HCT116 (cell line): ENCODE measurements at places on chromosomes 16 and 17. TPM values are rescaled to one million over a fixed set of nuclear protein-coding genes. Genes with fewer than 3 reads are reported as not detected.

The EFCAB13 gene
- total RNA-seq = not detected

The PRSS8 gene
- total RNA-seq = 42.6 TPM

The EPOP gene
- 37.9 TPM for total RNA-seq

The APRT gene
- total RNA-seq = 311 TPM

The BCL6B gene
- 0.57 TPM for total RNA-seq

The CRHR1 gene
- 0.12 TPM for total RNA-seq

The ZG16 gene
- 0.07 TPM for total RNA-seq

The ALOX12 gene
- not detected for total RNA-seq

The KCNH6 gene
- total RNA-seq = not detected

The KRT33A gene
- not detected for total RNA-seq

The CCDC43 gene
- total RNA-seq = 33.0 TPM

The HOXB5 gene
- total RNA-seq = 19.8 TPM

The KCNJ16 gene
- total RNA-seq = not detected

The EPX gene
- not detected for total RNA-seq

The CALB2 gene
- 5.5 TPM for total RNA-seq

The NDEL1 gene
- total RNA-seq = 39.2 TPM

The PYDC1 gene
- not detected for total RNA-seq

The TLCD1 gene
- total RNA-seq = 28.3 TPM

The SLC5A11 gene
- total RNA-seq = 0.47 TPM

The PRCD gene
- not detected for total RNA-seq

GRCh38 chr17:2051061-2051932, 3.6 kb upstream of the HIC1 start:
- H3K4me3 ChIP-seq = peak overlapping the region; percentile 50
- no peaks in the 10 kb centered on the region for H3K27me3 ChIP-seq

DNA sequence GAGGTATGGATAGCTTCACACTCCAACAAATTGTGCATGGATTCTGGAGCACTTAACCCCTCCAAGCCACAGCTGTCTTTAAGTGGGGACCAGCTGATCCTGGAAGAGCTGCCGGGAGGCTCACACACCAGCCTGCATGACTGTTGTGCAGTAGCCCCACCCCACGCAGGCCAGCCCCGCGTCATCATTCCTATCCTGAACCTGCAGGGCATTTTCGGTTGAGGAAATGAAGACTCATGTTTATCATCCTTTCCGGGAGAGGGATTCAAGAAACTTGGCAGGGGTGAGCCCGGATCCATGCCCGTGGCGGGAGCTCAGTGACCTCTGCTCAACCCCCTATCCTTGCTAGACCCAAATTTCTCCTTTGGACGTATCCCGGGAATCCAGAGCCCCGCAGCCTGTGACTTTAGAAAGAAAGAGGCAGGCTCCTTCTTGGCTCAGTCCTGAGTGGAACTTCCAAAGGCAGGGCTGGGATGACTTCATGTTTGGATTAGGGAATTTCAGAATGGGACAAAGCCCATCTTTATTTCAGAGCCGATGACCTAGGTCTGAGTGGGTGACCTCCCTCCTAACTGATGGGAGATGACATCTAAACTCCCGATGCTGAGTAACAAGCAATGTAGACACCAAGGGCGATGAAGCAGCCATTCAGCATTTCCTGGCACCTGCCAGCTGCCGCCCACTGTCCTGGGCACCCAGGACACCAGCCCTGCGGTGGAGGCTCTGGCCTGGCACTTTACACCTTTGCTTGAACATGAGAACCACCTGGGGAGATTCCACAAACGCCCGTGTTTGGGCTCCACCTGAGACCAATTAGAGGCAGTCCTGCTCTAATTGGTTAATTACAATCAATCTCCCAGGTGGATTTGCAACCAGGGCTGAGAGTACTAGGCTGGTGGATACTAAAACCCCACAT, 43.3 kb upstream of the CMIP start:
- DNase-seq = peak; percentile 66
- peaks cover 57% of the 10 kb centered on the region for H3K4me1 ChIP-seq
- no peaks in the 10 kb centered on the region for H3K27me3 ChIP-seq
- H3K4me3 ChIP-seq = peak overlapping the region; percentile 45
- peak overlapping the region; percentile 40 for H3K27ac ChIP-seq

DNA sequence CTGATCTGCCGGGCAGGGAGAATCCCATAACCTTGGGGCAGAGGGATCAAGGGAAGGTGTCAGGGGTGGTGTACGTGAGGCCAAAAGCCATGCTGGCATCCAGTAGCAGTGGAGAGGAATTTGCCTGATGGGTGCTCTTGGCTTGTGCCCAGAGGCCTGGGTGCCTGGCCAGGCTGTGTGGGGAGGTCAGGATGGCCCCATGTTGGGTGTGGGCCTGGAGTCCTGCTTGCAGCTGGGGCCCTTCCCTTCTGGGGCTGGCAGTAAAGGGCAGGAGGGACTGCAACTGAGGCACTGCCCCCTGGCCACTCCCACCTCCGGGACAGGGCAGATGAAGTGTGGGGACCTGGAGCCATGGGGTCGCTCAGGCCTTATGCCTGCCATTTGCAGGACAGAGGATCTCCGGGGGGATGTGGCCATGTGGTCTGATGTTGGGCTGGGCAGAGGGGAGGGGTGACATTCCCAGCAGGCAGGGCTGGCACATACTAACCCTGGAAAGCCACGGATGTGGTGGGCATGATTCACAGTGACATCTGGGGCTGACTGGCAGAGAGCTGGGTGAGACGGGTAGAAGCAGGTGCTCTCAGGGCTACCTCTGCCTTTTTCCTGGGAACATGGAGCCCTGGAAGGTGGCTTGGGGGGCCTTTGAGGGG, 3.5 kb downstream of the FMNL1 start:
- no peak overlapping the region for H3K4me3 ChIP-seq
- DNase-seq = no peak
- H3K27me3 ChIP-seq = no peaks in the 10 kb centered on the region

- H3K4me3 ChIP-seq = no peak overlapping the region
- H3K27ac ChIP-seq = no peak overlapping the region
- no peaks in the 10 kb centered on the region for H3K36me3 ChIP-seq
Measured at GRCh38 chr17:4772235-4772613, 538 bp downstream of the TM4SF5 start.

GRCh38 chr16:17998996-17999395, 337.5 kb downstream of the NPIPA8 start:
- no peaks in the 10 kb centered on the region for H3K36me3 ChIP-seq
- H3K4me1 ChIP-seq = no peaks in the 10 kb centered on the region
- H3K27ac ChIP-seq = no peak overlapping the region
- H3K27me3 ChIP-seq = peaks cover 31% of the 10 kb centered on the region

DNA sequence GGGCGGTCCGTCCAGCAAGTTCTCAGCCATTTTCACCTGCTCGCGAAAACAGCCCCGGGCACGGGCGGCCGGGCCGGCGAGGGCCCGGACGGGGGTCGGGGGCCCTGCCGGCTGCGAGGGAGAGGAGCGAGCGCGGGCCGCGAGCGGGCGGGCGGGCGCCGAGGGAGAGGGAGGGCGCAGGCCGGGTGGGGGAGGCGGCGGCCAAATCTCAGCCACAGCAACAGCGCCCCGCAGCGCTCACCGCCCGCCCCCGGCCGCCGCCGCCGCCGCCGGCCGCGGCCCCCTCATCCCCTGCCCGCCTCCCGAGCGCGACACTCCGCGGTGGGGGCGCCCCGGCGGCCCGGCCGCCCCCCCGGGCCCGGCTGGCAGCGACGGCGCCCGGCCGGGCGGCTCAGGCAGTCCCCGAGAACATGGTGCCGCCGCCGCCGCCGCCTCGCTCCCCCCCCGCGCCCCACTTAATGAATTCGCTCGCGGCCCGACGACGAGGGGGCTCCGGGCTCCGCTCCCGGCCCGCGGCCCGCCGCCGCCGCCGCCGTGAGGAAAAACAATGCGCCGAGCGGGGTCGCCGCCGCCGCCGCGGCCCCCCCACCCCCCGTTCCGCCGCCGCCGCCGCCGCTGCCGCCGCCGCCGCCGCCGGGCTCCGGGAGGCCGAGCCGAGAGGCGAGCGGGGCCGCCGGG, 487 bp downstream of the CREBBP start:
- H3K27ac ChIP-seq = peak overlapping the region; percentile 83; the same call in 1 of the 2 replicates
- H3K4me1 ChIP-seq = peaks cover 10% of the 10 kb centered on the region; the same call in 1 of the 2 replicates
- H3K36me3 ChIP-seq = peaks cover 4% of the 10 kb centered on the region; the same call in 1 of the 2 replicates
- no peak for DNase-seq
- peak overlapping the region; percentile 77 for H3K4me3 ChIP-seq

DNA sequence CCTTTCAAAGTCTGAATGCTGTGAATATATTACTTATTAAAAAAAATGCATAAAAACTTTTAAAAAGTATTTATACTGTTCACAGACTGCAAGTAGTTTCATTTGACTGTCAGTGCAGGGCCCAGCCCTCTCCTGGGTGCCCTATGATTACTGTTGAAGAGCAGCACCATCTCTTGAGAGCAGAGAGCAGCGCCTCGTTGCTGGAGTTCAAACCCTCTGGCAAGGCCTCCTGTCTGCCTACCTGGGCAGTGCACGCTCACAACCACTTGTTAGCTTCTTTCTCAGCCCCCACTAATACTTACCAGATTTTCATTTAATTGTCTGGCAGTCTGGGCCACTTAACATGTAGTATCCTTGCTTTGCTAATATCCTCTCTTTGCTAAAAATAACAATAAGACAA, 233.4 kb downstream of the PHKB start:
- DNase-seq = no peak

DNA sequence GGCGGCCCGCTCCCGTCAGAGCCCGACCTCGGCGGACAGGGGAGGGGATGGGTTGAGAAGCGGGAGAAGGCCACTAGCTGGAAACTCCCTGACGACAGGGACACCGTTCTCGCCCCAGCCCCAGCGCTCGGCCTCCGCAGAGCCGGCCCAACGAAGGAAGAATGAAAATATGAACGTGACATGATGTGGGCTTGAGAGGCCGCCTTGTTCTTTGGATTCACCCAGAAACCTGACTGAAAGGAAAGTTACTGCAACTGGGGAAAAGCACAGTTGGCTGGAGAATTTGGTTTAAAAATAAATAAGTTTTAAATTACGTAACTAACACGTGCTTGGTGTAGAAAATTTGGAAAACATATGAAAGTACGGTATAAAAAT, 21.1 kb downstream of the NPTX1 start:
- H3K4me1 ChIP-seq = peaks cover 40% of the 10 kb centered on the region
- H3K36me3 ChIP-seq = no peaks in the 10 kb centered on the region
- H3K4me3 ChIP-seq = peak overlapping the region; percentile 82
- peak overlapping the region; percentile 91 for H3K27ac ChIP-seq
- no peaks in the 10 kb centered on the region for H3K27me3 ChIP-seq
- peak; percentile 34 for DNase-seq

DNA sequence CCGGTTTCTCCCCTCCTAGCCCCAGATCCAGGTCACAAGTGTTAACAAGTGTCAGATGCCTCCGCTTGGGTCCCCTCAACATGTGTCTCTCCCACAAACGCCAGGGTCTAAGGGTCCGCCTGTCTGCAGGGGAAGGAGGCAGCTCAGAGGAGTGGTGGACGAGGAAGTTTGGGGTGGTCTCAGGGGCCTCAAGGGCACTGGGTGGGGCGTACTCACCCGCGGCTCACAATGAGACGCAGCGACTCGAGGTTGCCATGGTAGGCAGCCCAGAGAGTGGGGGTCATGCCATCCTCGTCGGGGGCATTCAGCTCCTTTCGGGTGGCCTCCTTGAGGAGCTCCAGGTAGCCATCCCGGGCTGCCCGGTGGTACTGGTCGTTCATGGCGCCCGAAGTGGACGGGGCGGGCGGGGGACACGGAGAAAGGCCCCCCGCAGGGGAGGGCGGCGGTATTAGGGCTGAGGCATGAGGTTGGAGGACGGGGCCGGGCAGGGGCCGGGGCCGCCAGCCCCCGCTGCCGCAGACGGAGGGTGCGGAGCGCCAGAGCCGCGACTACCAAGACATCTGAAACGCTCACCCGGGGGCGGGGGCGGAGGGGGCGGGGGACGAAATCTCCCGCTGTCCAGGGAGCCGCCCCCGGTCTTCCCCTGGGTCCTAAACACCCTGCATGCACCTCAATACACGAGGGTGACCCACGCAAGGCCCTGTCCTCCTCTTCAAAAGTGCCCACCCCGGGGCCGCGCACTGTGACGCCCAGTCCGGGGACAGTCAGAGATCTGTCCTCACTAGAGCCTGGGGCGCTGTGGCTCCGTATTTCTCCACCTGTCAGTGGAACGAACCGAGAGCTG, at the start of gene USH1G:
Gene USH1G (minus strand): TSS at position 562 of the 844 bp plus-strand sequence. CDS start 182 bp downstream, at position 380.
- H3K4me3 ChIP-seq = peak within 1 kb of the TSS; percentile 65
- H3K4me1 ChIP-seq = peaks cover 16% of the 10 kb centered on the region
- DNase-seq = no peak
- peak within 1 kb of the TSS; percentile 26; the same call in 1 of the 2 replicates for H3K27ac ChIP-seq

GRCh38 chr17:36943250-36944191, 5.2 kb upstream of the AATF start:
- H3K27me3 ChIP-seq = no peaks in the 10 kb centered on the region
- H3K27ac ChIP-seq = no peak overlapping the region
- peaks cover 7% of the 10 kb centered on the region for H3K4me1 ChIP-seq
- H3K36me3 ChIP-seq = no peaks in the 10 kb centered on the region

- DNase-seq = peak; percentile 19
- no peak overlapping the region for H3K4me3 ChIP-seq
- no peaks in the 10 kb centered on the region for H3K27me3 ChIP-seq
- H3K4me1 ChIP-seq = no peaks in the 10 kb centered on the region
- no peaks in the 10 kb centered on the region for H3K36me3 ChIP-seq
- H3K27ac ChIP-seq = no peak overlapping the region
Measured at GRCh38 chr16:85275533-85276249, 163.4 kb upstream of the CIBAR2 start.

GRCh38 chr16:2822496-2822895, 5.5 kb downstream of the PRSS21 start:
- H3K27me3 ChIP-seq = no peaks in the 10 kb centered on the region
- no peak overlapping the region for H3K4me3 ChIP-seq
- H3K4me1 ChIP-seq = no peaks in the 10 kb centered on the region
- DNase-seq = no peak
- no peak overlapping the region for H3K27ac ChIP-seq

- H3K4me3 ChIP-seq = no peak overlapping the region
- no peaks in the 10 kb centered on the region for H3K27me3 ChIP-seq
- H3K27ac ChIP-seq = no peak overlapping the region
- no peak for DNase-seq
- no peaks in the 10 kb centered on the region for H3K4me1 ChIP-seq
Measured at GRCh38 chr17:2835780-2836179, 39.5 kb downstream of the RAP1GAP2 start.

GRCh38 chr17:81200695-81201580, 21.8 kb downstream of the CEP131 start:
- H3K27me3 ChIP-seq = no peaks in the 10 kb centered on the region
- peaks cover 8% of the 10 kb centered on the region for H3K36me3 ChIP-seq
- peak; percentile 54 for DNase-seq

GRCh38 chr16:46774743-46775177, 26.6 kb upstream of the MYLK3 start:
- no peaks in the 10 kb centered on the region for H3K4me1 ChIP-seq
- no peak overlapping the region for H3K27ac ChIP-seq
- no peak overlapping the region for H3K4me3 ChIP-seq
- no peak for DNase-seq
- no peaks in the 10 kb centered on the region for H3K27me3 ChIP-seq

- H3K36me3 ChIP-seq = peaks cover 40% of the 10 kb centered on the region
- no peak overlapping the region for H3K27ac ChIP-seq
- H3K27me3 ChIP-seq = no peaks in the 10 kb centered on the region
- H3K4me1 ChIP-seq = no peaks in the 10 kb centered on the region
Measured at GRCh38 chr16:23527961-23528643, 17.8 kb upstream of the GGA2 start.

GRCh38 chr16:50801036-50801435, 59.1 kb downstream of the CYLD start:
- no peaks in the 10 kb centered on the region for H3K36me3 ChIP-seq
- no peak overlapping the region for H3K27ac ChIP-seq
- no peak overlapping the region for H3K4me3 ChIP-seq
- H3K27me3 ChIP-seq = no peaks in the 10 kb centered on the region

- H3K4me3 ChIP-seq = no peak overlapping the region
- no peak for DNase-seq
- H3K4me1 ChIP-seq = peaks cover 5% of the 10 kb centered on the region; the same call in 1 of the 2 replicates
Measured at GRCh38 chr16:81624760-81625543, 154.1 kb upstream of the PLCG2 start.
